ENCODE measurements at places on chromosomes 1 and 21. TPM values are rescaled to one million over a fixed set of nuclear protein-coding genes. Genes with fewer than 3 reads are reported as not detected.

DNA sequence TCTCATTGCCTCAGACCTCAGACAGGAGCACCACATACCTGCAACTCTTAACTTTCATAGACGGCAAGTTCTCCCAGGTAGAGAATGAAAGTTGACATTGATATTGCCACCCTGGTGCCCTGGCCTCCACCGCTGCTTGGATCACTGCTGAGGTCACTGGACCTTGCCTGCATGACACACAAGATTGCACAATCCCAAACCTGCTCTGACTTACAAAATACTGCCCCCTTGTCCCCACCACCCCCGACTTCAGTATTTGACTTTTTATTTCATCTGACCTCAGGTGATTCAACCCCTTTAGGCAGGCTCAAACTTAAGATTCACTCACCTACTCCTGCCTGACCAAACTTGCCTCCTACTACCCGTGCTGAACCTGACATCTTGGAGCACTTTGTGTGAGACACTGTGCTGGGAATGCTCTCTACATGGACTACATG lies 43.1 kb upstream of the S1PR1 start:
- DNase-seq = peak; percentile 54
- no peaks in the 10 kb centered on the region for H3K4me1 ChIP-seq
- no peak overlapping the region for H3K27ac ChIP-seq

GRCh38 chr1:207286786-207287468 lies 34.6 kb upstream of the CD55 start:
- no peak overlapping the region for H3K27ac ChIP-seq
- H3K4me3 ChIP-seq = no peak overlapping the region
- no peaks in the 10 kb centered on the region for H3K4me1 ChIP-seq
- H3K36me3 ChIP-seq = no peaks in the 10 kb centered on the region

DNA sequence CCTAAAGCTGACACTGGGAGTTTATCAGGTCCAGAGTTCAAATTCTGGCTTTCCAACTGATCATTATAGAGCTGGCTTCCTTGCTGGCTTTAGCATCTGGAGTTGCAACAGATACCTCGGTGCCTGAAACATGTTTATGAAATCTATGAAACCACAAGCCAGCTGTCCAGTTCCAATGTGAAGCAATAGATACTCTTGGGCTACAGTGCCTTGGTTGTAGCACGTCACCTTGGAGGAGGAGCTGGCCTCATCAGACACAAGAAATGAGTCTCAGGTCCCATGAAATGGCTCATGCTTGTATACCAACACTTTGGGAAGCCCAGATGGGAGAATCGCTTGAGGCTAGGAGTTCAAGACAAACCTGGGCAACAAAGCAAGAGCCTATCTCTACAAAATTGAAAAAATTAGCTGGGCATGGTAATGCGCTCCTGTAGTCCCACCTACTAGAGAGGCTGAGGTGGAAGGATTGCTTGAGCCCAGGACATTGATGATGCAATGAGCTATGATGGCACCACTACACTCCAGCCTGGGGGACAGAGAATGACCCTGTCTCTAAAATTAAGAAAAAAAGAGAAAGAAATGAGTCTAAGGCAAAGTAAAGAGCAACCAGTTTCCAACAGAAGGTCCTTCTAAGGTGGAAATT lies 132.5 kb upstream of the ZNF648 start:
- H3K27me3 ChIP-seq = no peaks in the 10 kb centered on the region
- H3K27ac ChIP-seq = no peak overlapping the region
- H3K4me1 ChIP-seq = no peaks in the 10 kb centered on the region
- H3K4me3 ChIP-seq = no peak overlapping the region

SPTA1 gene
- total RNA-seq = not detected
